ENCODE measurements at places on chromosomes 3 and 15.

DNA sequence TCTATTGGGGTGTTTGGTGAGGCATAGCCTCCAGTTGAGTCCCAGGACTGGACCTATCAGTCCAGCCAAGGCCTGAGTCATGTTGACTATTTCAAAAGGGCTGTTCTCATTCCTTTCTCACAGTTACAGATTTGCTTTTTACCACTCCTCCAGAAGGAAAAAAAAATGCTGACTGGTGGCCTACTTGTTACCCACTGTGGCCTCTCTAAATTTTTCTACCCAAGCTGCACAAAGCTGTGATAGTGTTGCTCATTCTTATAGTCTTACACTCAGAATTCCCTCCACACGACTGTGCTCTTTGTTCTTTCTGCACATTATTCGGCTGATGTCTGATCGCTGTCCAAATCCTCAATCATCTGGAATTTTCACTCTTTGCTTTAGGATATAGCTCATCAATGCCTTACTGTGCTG, 1142.2 kb downstream of the IGSF11 start:
- DNase-seq = no peak

DNA sequence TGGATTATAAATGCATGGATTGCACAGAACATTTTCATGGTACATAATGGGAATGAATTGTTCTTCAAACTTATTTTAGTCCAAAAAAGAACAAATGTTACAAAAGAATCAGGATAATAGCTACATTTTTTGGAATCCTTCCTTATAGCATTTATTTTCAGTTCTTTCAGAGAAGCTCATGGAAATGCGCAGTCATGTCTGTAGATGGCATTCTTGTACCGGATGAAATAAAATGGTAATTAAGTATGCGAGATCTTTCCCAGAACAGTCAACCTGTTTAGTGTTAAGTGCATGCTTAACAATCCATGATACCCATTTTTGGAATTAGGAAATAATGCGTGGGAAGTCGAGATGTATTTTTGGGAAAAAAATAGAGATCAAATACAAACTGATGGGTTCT, 38.2 kb upstream of the GOLGA8B start:
- DNase-seq = no peak

DNA sequence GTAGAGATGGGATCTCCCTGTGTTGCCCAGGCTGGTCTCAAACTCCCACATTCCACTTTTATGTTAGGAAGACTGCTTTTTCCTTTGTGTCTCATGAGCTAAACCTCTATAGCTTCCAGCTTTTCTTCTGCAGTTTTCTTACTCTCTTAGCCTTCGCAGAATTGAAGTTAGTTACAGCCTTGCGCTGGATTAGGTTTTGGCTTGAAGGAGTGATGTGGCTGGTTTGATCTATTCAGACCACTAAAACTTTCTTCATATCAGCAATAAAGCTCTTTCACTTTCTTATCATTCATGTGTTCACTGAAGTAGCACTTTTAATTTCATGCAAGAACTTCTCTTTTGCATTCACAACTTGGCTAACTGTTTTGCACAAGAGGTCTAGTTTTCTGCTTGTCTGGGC, 254.6 kb downstream of the UBE2E2 start:
- no peak for DNase-seq

- DNase-seq = no peak
Observed at GRCh38 chr15:82751308-82751707, 41.6 kb upstream of the AP3B2 start.

- no peak for DNase-seq
Observed at GRCh38 chr3:126100634-126101301, 16.8 kb upstream of the SLC41A3 start.

- no peak for DNase-seq
Observed at GRCh38 chr3:77042882-77043281, 3.0 kb downstream of the ROBO2 start.

- DNase-seq = no peak
Observed at GRCh38 chr3:144989807-144990206, 1018.2 kb downstream of the DIPK2A start.

- no peak for DNase-seq
Observed at GRCh38 chr3:192564611-192565010, 162.7 kb downstream of the FGF12 start.

- DNase-seq = no peak
Observed at GRCh38 chr15:67134871-67135492, 69.6 kb downstream of the SMAD3 start.

GRCh38 chr3:183027276-183027675, 46.9 kb upstream of the DCUN1D1 start:
- no peak for DNase-seq

DNA sequence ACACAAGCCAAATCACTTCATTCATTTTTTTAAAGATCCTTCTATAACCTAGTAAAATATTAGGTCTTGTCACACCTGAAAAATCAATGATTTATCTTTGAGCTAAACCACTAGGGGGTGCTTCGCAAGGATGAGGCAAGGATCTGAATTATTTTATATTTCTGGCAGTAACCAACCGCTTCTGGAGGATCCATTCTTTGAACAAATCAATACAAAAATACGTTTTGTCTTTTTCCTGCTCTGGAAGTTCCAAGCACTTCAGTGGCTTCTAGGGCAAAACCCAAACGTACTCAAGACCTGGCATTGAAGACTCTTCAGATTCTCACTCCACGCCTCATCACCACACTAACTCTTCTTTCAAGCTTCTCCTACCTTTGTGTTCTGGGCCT, 486 bp downstream of the LSG1 start:
- DNase-seq = no peak

DNA sequence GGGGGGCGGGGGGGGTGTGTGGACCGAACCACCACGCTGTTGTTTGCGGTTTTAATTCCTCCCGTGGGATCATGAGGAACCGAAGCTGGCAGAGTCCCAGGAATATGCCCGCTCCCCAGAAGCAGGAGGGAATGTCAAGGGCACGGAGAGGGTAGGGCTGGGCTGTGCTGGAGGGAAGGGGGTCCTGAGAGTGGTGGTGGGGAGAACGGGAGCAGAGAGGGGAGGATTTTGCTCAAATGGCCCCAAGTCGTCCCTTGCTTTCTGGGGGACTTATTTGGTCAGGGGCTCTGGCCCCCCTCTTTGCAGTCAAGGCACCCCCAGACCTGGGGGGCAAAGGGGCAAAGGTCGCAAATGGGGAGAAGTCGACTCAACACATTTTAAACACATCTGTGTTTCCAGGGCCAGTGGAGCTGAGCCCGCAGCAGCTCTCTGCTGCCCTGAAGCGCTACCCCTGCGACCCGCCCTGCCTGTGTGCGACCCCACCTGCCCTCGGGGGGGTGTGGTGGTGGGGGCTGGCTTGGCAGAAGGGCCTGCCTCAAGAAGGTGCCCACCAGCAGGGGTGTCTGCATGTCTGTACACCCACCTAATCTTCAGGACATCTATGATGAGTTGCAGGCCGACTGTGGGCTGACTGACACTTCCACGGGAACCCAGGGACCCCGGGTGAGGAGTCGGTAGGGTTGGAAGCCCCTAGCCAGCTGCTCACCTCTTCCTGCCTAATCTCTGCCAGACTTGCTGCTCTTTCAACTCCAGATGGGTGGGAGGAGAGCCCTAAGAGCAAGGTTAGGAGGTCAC, 602 bp upstream of the ATP2B2 start:
- DNase-seq = no peak

GRCh38 chr3:40229963-40230362, 79.5 kb upstream of the EIF1B start:
- DNase-seq = no peak

DNA sequence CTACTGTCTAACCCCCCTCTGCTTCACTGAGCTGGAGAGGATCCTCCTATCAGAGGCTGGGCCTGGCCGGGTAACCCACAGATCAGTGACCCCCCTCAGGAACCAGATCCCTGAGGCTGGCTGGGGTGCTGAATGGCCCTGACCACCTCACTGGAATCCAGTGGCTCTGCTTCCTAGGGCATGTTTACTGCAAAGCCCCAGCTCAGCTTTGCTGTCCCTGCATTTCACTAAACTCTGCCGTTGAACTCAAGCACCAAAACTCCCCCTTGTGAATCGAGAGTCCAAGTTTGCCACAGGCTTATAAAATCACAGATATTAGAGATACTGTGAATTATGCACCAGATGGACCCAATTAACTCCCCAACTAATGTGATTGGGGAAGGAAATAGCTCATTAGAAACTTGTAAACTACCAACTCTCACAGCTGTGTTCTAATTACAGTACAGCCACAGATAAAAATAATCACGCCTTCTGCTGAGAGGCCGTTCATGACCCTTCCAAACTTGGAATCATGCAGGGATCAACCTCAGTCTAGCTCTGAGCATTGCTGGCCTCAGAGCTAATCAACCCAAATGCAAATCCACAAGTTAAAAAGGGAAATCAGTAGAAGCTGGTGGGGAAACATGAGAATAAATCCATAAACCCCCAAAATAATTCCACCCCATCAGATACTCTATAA, 47.0 kb downstream of the OCA2 start:
- DNase-seq = no peak

- no peak for DNase-seq
Observed at GRCh38 chr3:168123201-168124176, 27.8 kb upstream of the GOLIM4 start.

DNA sequence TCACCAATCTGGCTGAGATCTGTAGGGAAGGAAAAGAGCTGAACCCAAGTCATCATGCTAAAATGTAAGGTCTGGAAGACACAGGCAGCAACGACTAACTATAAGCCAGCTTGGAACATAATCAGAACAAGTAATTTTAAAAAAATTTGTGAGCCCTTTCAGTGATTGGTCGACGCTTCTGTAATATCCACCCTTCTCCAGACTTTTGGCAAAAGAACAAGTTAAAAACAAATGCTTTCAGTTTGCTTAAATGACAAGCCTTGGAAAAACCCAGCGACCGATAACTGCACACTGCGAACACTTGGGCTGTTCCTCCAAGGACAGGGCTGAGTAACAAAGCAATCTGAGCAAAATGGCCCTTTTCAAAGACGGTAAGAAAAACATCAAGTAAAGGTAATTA, 49.6 kb downstream of the PCSK6 start:
- DNase-seq = no peak

- no peak for DNase-seq
Observed at GRCh38 chr3:193883551-193883950, 252.4 kb upstream of the HES1 start.

DNA sequence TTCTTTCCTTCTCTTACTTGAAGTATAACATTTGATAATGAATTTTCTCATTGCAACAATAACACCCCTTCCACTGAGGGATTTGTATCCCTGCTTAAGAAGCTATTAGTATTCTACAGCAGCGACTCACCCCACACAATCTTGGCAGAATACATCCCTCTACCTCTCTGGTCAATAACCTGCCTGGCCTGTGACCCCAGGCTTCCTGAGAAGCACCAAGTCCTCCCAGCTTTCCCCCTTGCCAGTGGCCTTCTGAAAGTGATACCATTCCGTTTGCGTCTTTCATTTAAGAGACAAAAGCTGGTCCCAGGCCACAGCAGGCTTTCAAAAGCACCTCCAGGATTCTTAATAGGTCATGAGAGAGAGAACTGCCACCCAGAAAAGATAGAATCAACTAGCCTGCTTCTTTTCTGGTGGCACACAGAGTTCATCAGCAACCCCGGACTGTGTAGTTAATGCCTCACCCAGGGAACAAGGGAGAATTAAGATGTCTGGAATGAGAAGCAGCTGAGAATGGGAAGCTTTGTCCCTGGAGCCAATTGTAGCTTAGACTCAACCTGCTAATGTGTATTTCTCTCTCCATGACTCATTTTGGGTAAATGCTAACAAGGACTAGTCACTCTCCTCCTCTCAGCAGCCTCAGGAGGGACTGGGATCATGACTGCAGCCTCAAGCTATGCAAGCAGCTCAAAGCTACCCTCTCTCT, 101.0 kb upstream of the CPNE4 start:
- DNase-seq = no peak

DNA sequence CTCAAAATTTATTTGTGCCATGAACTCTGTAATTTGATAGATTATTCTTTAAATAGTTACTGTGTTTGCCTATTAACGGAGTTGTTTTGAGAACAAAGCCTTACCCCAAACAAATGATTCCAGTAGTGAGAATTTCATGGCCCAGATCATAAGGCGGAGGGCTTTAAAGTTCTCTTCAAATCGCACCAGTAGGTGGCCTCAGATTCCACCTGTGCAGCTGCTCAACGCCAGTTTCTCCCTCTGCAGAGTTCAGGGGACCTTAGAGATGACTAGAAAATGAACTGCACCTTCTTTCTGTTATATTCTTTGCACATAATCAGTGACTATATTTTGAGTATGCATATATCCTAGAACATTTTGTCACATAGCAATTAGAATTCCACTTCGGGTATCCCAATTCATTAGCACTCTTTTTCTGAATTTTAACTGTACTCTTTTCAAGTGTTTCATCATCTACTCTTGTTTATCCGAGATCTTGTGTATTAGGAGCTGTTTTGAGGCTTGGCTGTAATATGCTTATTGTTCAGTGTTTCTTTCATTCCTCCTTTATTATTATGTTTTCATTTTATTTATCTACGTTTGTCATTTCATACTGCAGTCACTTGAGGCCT, 232.6 kb upstream of the CHRM5 start:
- peak; percentile 18 for DNase-seq

DNA sequence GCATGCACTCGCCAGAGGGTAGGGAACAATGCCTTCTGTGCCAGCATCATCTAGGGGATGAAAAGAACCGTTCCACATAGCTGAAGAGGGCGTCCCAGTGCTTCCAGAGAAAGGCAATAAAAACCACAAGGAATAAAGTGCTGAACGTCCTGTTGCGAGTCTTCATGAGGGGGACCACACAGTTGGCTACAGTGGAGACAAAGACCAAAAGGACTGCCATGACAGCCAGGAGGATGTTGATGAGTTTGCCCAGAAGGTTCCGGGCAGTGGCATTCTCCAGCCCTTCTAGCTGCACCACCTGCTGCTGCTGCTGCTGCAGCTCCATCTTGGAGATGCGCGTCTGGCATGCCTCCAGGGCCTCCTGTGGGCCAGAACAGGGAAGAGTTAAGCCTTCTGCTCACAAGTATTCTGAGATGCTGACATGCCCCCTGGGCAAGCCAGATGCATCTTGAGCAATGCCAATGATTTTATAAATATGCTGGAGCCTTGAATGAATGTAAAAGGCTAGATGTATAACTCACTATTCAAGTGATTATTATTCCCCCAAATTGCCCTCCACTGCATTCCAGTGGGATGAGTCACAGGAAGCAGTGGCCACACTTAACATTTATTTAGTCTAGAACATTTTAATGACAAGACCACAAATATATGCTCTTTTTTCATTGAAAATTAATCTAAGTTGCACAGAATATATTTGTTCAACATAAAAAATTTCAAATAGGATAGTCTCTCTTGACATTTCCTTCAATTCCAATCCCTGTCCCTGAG, 45.1 kb upstream of the PLXND1 start:
- DNase-seq = no peak
